ENCODE measurements at places on chromosomes 13 and 19. TPM values are rescaled to one million over a fixed set of nuclear protein-coding genes. Genes with fewer than 3 reads are reported as not detected.

Gene MTIF3
- total RNA-seq = 56.3 TPM

Gene TMEM147
- total RNA-seq = 87.6 TPM

Gene IL17D
- 7.1 TPM for total RNA-seq

Gene FPR3
- total RNA-seq = 7.0 TPM

Gene PSG1
- not detected for total RNA-seq

Gene MRI1
- total RNA-seq = 59.4 TPM

Gene KLK15
- total RNA-seq = not detected

Gene PPP1R13L
- 54.2 TPM for total RNA-seq

Gene SPACA4
- not detected for total RNA-seq

Gene KCNJ14
- total RNA-seq = 1.0 TPM

Gene POSTN
- 22.4 TPM for total RNA-seq

Gene MATK
- total RNA-seq = 4.7 TPM

- DNase-seq = peak; percentile 72
These were observed 33.0 kb downstream of the DEDD2 start for GRCh38 chr19:42184401-42184861.

GRCh38 chr13:66689628-66690027, 540.5 kb downstream of the PCDH9 start:
- no peak for DNase-seq

DNA sequence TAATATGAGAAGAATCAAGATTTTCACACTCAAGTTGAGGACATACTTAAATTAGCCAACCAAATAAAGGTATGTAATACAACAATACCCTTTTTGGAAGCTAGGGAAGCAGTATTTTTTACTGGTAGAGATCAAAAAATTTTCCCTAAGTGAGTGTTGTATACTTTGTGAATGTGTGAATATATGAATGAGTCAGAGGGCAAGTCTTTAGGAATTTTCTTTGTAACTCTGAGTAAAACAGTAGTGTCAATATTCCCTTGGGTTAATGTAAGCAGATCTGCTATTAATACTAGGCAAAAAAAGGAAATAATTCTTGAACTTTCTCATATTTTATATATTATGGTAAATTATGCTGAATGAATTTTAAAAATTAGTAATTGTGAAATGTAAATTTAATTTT, 1161.8 kb upstream of the MIR17HG start:
- DNase-seq = no peak

DNA sequence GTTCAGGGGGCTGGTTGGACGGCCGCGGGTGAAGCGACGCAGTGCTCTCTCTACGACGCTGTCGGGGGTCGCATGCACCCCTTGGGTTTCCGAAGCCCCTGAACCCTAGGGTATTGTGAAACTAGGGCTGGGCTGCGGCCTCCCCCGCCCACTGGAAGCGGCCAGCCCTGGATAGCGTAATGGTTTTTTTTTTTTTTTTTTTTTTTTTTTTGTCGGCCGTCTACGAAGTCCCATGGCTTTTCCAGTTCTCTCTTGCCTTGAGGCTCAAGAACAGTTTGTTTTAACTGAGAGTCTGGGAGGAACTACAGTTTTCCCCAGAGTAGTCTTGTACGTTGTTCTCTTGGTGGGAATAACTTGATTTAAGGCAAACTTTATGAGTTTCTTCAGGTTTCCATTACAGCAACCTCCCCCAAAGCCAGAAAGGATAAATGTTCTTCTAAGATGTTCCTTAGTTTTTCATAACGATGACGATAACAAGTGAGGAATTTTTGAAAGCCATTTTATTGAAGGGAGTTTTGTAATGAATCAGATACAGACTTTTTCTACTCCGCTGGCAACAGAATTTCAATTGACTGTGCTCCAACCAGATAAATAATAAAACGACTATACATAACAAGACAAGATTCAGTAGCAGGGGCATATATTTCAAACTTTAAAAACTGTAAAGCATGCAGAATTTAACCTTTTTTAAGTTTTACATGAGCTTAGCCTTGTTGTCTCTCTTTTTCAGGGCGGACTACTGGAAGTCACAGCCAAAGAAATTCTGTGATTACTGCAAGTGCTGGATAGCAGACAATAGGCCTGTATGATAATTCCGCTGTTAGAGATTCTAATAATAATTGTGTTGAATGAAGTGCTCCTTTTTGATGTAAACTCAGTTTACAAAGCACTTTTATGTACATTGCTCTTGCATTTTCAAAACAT, 867 bp downstream of the WBP4 start:
- no peak for DNase-seq

DNA sequence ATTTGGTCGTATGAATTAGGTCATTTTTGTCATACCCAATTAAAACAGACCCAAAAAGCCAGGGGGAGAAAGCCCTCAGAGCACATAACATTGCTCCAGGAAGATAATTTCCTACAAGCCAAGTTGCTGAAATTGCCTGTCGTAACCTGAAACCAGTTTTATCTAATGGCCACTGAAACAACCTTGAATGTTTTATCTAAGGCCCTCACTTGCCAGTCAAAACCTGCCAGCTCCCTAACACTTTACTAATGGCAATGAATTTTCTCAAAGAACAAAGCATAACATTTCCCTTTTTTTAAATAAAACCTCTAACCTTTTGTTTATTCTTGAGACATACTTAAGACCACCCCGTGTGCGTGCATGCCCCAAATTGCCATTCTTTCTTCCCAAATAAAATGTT, 496.2 kb upstream of the KLHL1 start:
- DNase-seq = no peak

- no peak for DNase-seq
These were observed 143.7 kb downstream of the ZNF675 start for GRCh38 chr19:23543351-23543750.

- DNase-seq = no peak
These were observed 7.7 kb upstream of the GPR18 start for GRCh38 chr13:99265821-99266426.

DNA sequence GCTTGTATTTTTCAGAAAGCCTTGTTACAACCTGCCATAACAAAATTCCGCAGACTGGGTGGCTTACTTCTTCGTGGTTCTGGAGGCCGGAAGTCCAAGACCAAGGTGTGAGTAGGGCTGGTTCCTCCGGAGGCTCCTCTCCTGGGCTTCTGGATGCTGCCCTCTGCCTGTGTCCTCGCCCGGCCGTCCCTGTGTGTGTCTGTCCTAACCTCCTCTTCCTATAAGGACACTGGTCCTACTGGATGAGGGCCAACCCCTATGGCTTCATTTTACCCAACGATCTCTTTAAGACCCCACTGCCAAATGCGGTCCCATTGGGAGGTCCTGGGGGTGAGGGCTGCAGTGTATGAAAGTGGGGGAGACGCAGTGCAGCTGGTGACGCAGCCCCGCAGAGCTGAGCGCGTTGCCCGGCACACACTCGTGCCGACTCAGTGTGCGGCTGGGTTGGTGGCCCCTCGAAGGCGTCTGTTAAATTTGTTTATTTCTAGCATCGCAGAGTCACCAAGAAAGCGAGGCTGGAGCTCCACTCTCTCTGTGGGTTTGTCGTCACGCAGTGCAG, 116.7 kb downstream of the SOX1 start:
- DNase-seq = no peak

DNA sequence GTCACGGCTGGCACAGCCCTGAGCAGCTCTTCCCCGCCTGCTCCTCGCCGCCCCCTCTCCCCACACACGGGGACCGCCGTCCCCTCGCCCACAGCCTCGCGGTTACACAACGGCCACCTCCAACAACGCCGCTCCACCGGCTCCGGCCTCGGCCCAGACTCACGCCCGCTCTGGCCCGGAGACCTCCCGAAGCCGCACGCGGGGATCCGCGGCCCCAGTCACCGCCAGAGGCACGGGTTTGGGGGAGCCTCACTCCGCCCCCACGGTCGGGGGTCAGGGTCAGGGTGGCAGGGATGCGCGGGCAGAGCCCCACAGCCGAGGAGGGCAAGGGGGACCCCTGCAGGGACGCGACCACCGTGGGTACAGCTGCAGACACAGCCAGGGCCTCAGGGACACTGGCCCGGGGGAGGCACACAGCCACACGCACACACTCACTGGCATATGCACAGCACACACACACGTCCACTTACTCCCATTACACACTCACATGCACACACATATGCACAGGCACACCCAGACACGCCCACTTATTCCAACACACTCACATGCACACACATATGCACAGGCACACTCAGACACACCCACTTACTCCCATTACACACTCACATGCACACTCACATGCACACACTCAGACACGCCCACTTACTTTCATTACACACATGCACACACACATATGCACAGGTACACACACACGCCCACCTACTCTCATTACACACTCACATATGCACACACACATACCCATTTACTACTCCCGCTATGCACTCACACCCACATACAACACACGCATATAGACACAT, 1.6 kb downstream of the TTYH1 start:
- DNase-seq = no peak

- DNase-seq = no peak
These were observed 17.8 kb upstream of the IGLON5 start for GRCh38 chr19:51293571-51294210.

GRCh38 chr19:49475191-49475917, 1.3 kb downstream of the FLT3LG start:
- no peak for DNase-seq

Measured in mucosa of gallbladder (tissue), 1 donor.